Neural crest cell (in vitro differentiated cells): ENCODE measurements at places on chromosomes 11 and 22.

DNA sequence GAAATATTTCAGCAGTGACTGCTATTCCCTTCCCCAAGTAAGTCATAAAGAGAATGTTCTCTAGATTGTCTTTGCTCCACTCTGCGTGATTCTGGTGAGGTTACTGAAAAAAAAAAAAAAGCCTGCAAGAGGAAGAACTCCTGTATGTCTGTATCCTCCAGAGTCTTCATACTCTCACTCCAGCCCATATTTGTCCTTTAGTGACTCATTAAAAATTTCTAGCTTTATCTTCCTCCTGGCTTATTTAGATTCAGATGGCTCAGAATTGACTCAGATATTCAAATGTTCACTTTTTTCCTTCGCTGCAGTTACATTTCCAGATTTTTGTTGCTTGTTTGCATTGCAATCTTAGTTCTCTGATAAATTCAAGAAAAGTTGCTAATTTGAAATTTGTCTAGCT, 76.3 kb upstream of the CNTN5 start:
- no peak for DNase-seq

GRCh38 chr11:19853016-19853415, 140.4 kb downstream of the NAV2 start:
- DNase-seq = no peak

DNA sequence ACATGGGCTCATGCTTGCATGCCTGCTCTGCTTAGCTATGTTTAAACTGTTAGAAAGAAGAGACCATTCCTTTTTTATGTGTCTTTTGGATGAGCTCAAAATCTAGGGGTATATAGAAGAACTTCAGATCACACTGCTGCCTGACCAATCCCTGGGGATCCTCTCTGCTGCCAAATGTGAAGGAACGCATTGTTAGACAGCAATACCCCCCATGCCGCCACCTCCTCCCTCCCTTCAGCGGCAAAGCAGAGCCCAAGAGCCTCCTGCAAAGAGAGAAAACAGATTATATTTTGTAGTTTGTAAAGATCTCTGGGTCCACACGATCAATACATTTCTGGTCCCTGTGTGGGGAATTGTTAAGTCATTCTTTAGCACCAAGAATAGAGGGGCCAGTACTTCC, 677.6 kb downstream of the NTM start:
- no peak for DNase-seq

DNA sequence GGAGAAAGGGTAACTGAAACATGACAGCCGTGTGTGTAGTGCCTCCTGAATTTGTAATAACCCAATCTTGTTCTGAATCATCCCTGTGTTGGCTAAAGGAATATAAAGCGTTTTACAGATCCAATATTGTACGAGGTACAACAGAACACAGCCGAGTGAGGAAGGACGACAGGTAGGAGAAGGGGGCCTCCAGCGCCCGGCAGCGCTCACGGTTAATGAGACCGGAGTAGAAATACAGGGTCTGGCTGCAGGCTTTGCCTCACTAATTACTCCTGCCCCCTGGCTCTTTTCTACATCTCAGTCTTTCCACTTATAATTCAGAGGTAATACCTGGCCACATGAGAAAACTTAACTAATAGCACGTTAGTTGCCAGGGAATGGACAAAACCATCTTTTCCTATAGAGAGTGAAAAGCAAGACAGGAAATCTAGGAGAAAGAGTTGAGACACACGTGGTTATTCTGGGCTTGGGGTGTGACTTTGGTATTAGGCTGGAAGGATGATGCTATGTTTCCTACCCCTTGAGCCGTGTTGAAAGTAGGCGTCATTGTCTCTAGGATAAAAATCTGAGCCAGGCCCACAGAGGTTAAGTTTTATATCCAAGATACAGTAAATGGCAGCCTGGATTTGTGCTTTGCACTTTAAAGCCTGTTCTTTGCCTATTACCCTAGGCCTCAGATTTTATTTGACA, 54.1 kb downstream of the GRIK4 start:
- DNase-seq = no peak

- DNase-seq = no peak
Observed at GRCh38 chr11:21546703-21547102, 646.2 kb upstream of the ANO5 start.

- no peak for DNase-seq
Observed at GRCh38 chr11:8683115-8683807, 669 bp downstream of the RPL27A start.

- DNase-seq = no peak
Observed at GRCh38 chr11:95081010-95081409, 8.6 kb upstream of the ENDOD1 start.

- DNase-seq = no peak
Observed at GRCh38 chr11:5369789-5370188, 13.8 kb upstream of the OR51M1 start.

- no peak for DNase-seq
Observed at GRCh38 chr22:30280505-30280904, 8.8 kb downstream of the CASTOR1 start.

DNA sequence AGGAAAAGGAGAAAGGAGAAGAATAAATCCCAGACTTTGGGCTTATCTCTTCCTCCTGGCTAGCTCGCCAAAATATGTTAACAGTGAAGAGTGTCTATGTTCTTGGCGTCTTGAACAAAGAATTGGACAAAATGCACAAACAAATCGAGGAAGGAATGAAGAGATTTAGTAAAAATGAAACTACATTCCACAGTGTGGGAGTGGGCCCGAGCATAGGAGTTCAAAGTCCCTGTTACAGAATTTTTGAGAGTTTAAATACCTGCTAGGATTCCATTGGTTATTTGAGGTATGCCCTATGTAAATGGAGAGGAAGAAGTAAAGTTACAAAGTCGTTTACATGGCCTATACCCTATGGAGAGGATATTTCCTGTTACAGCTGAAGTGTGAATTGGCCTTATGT, 525.1 kb upstream of the CNTN5 start:
- no peak for DNase-seq

- peak; percentile 41 for DNase-seq
Observed at GRCh38 chr11:79400717-79401330, 40.0 kb downstream of the TENM4 start.

- no peak for DNase-seq
Observed at GRCh38 chr11:32574421-32574820, 9.2 kb upstream of the EIF3M start.

GRCh38 chr11:88410656-88411055, 73.1 kb upstream of the CTSC start:
- DNase-seq = no peak

DNA sequence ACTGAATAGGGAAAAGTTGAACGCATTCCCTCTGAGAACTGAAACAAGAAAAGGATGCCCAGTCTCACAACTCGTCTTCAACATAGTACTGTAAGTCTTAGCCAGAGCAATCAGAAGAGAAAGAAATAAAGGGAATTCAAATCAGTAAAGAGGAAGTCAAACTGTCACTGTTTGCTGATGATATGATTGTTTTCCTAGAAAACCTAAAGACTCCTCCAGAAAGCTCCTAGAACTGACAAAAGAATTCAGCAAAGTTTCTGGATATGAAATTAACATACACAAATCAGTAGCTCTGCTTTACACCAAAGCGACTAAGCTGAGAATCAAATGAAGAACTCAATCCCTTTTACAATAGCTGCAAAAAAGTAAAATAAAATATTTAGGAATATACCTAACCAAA, 471.2 kb upstream of the CNTN5 start:
- no peak for DNase-seq

DNA sequence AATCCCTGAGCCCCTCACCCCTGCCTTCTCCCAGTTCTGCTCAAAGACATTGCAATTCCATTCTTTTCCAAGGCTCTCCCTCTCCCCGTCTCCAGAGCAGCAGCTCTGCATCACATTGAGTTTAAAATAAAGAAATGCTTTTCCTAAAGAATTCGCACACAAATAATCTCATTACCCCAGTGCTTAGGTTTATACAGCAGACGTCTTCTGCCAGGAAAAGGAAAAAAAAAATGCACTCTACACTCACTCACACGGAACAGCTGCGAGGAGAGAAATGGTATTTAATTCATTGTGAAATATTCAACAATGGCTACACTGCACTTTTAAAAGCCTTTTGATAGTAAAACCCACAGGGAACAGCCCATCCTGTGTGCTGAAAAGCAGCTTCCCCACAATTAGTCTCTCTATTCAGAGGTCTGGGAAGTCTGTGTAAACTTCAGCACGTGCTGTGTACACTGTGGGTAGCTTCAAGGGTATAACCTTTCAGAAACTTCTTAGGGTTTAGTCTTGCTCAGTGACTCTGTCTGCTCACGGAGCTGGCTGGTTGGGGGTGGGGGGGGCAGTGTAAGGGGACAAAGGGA, 42.8 kb downstream of the ETS1 start:
- no peak for DNase-seq

- no peak for DNase-seq
Observed at GRCh38 chr11:108019870-108020540, 11.3 kb downstream of the CUL5 start.

DNA sequence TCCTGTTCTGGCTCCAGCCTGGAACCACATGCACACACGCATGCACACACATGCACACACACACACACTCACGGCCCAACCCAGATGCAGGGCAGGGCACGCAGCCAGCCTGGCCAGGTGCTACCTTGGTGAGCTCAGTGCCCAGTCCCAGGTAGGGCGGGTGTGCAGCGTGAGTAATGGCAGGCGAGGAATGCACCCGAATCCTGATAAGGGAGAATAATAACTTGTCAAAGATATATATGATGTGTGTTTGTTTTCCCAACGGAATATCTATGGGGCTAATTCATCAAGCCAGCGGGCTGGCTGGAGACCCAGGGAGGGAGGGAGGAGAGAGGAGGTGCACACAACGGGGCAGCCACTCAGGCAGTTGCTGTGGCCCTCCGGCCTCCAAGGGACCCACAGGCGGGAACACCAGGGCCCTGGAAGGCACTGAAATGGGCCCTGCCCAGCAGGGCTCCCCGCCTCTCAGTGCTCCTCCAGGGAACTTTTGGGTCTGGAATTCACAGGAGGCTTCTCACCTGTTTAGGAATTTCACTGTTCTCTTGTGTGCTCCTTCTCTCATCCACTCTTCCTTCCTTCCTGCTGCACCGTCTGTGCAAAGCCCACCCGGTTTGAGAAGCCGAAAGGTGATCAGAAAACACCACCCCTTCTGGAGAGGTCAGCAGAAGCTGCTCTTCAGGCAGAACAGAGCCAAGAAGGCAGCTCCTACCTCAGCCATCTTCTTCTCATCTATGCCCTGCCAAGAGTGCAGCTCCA, 79.0 kb downstream of the BUD13 start:
- DNase-seq = no peak

DNA sequence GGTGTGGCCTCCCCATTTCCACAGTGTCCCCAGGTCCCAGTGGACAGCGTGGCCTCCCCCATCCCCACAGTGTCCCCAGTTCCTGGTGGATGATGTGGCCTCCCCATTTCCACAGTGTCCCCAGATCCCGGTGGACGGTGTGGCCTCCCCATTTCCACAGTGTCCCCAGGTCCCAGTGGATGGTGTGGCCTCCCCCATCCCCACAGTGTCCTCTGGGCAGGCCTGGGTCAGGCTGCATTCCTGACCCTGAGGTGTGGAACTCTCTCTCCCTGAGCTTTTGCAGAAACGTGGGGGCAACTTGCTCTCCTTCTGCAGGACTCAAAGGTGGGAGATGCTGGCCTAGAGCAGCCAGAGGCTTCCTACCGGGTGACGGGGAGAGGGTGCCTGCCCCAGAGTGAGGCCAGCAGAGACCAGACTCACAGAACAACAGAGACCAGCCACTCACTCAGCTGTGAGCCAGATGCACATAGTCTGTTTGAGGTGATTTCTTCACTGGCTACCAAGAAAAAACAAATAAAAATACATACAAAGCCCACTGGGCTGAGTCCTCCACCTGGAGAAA, 85.8 kb upstream of the FGF3 start:
- DNase-seq = no peak

DNA sequence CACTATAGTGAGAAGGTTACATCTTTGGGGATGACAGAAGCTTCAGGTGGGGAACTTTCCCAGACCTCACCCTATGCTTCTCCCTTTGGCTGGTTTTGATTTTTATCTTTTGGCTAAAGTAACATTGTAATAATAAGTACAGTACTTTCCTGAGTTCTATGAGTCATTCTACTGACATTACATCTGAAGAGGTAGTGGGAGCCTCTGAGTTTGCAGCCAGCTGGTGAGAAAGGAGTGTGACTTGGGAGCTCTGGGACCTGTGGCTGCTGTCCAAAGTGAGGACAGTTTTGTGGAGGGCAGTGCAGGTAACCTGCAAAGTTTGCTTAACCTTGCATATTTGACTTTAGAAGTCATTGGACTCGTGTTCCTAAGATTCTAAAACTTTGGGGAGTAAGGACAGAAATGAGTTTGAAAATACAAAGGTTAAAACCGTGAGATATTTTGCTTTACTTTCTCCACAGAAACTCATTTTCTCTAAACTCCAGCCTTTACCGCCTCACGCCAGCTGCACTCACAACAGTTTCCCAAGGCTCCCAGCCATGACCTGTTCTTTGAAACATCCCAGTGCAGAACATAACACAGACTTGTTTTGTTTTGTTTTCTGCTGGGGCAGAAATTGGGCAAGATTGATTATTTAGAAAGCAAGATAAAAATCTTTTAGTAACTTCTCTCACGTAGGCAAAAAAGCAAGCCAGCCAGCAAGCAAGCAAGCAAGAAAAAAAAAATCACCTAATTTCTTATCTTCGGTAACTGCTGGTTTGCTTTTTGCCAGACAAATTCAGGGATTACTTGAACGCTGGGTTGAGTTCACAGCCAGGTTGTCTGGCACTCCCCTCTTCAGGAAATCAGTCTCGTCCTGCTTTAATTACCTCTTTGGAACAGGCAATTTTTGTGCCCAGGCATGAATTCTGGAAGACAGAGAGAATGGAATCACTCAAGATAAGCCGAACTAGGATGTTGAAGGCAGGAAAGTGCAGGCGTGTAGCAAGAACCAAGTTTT, 478.3 kb upstream of the ISX start:
- DNase-seq = no peak

DNA sequence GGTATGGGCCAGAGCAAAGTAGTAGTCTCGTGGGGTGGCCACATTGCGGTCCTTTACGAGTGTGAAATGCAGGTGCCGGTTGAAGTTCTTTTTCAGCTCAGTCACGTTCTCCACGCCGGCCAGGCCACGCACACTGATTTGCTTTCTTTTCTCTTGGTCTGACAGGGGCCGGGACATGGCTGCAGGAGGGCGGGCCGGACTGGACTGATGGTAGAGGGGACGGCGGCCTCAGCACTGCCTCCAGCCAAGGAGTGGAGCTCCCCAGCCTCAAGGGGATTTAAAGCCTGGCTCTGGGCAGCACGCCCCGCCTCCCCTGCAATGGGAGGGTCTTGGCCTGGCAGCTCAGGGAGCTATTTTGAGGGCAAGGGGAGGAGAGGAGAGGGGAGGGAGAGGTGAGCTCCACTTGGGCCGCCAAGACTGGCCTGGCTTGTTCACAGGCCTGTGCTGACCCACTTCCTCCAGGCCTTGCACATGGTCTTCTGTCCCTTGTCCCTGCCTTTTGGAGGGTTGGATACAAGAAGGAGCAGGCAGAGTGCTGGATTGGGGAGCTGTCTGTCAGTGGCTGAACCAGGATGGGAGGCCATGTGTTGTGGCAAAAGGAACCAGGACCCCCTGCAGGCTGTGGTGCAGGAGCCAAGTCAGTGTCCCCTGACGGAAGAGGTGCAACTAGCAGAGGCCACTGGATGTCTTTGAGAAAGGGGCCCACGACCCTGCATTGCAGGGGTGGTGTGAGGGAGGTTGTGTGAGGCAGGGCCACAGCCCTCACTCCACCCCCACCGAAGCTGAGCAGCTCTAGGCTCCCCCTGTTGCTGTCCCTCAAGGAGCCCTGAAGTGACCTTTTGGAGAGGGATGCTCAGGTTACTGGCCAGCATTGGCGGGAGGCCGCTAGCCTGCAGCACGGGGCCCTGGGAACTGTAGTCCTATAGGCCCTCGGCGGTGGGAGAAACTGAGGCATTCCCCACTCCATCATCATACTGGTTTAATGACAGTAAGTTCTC, at the start of gene PYGM:
PYGM (minus strand) TSS at position 253 of the 998 bp plus-strand sequence; CDS start at position 177, 76 bp downstream.
- peak; percentile 61 for DNase-seq

- DNase-seq = no peak
Observed at GRCh38 chr11:62603072-62603408, 1.4 kb upstream of the MTA2 start.
